ENCODE measurements at places on chromosomes 5 and 9. TPM values are rescaled to one million over a fixed set of nuclear protein-coding genes. Genes with fewer than 3 reads are reported as not detected.

The SVEP1 gene
- 2.1 TPM for total RNA-seq

The ANKRD33B gene
- 12.8 TPM for total RNA-seq

The TPPP gene
- total RNA-seq = 5.7 TPM

The OR1L8 gene
- not detected for total RNA-seq

The PPP2R2B gene
- total RNA-seq = 0.19 TPM

The SLC6A3 gene
- total RNA-seq = 0.37 TPM

The SIL1 gene
- total RNA-seq = 27.3 TPM

The GOLM1 gene
- 114 TPM for total RNA-seq

The FANCC gene
- 11.2 TPM for total RNA-seq

The RAB3C gene
- not detected for total RNA-seq

The PCDHB2 gene
- total RNA-seq = 4.5 TPM

The CCL27 gene
- not detected for total RNA-seq

The TRPM3 gene
- total RNA-seq = not detected

The CFAP90 gene
- 0.53 TPM for total RNA-seq

The DMRT3 gene
- total RNA-seq = not detected

The ANKRD34B gene
- 0.25 TPM for total RNA-seq

The SHISAL2B gene
- total RNA-seq = not detected

The CPLANE1 gene
- total RNA-seq = 2.9 TPM

The TMEM232 gene
- total RNA-seq = not detected

The GARIN3 gene
- total RNA-seq = not detected

The SPATA31A3 gene
- total RNA-seq = not detected

The PLPPR1 gene
- total RNA-seq = not detected

The COL5A1 gene
- 33.7 TPM for total RNA-seq

The ZNF618 gene
- 12.2 TPM for total RNA-seq

The OGN gene
- total RNA-seq = not detected

The ZNF354C gene
- 0.53 TPM for total RNA-seq

The FGF18 gene
- 0.80 TPM for total RNA-seq

The DBH gene
- total RNA-seq = not detected

The LHFPL2 gene
- 49.7 TPM for total RNA-seq

The KIF4B gene
- not detected for total RNA-seq

The ENTPD8 gene
- 0.19 TPM for total RNA-seq

The VAV2 gene
- 50.4 TPM for total RNA-seq

The NDUFS4 gene
- 163 TPM for total RNA-seq

The DOCK8 gene
- 0.40 TPM for total RNA-seq

The TLX3 gene
- total RNA-seq = not detected

The IFNA2 gene
- not detected for total RNA-seq

The GLDC gene
- total RNA-seq = 14.1 TPM

All from A549 treated with ZK216348 at 1 μM for 4 hours (cell line).